ENCODE measurements at places on chromosomes 5 and 9.
A peak's percentile ranks its signal among the peaks of the same experiment; 100 is the strongest.

- DNase-seq = no peak
Measured at GRCh38 chr9:99026956-99027298, 78.0 kb upstream of the TGFBR1 start.

GRCh38 chr9:121360601-121361374 is 9.3 kb downstream of the STOM start:
- DNase-seq = no peak

DNA sequence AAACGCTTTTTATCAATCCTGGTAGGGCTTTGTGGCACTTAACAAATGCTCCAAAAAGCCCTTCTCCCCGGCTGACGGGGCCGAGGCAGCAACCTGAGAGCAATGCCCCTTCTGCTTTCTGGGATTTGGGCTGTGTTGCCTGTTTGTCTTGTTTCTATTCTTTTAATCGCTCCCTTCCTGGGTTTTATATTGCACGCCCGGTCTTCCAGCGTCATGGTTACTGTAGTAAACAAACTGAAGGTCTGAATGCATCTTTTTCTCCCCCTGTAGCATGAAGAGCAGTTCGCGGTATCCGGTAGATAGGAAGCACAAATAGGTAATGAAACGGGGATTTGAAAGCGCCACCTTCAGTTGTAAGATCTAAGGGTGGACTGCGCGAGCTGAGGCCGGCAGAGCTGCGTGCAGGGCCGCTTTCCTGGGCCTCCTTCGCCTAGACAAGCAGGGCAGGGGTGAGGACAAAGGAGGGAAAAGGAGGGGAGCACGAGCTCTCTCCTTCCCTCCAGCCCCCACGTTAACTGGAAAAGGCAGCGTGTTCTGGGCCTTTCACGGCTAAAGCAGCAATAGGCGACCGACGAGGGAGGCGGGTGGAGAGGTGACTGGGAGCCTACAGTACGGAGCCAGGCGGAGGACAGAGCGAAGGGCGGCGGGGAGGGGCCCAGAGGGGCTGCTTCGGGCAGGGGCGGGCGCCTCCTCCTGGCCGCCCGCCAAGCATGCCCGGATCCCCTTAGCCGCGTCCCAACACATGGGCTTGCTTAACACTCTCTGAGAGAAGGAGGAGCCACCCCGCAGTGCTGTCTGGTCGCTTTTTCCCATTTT is 49.3 kb upstream of the ZNF366 start:
- peak; percentile 59 for DNase-seq

DNA sequence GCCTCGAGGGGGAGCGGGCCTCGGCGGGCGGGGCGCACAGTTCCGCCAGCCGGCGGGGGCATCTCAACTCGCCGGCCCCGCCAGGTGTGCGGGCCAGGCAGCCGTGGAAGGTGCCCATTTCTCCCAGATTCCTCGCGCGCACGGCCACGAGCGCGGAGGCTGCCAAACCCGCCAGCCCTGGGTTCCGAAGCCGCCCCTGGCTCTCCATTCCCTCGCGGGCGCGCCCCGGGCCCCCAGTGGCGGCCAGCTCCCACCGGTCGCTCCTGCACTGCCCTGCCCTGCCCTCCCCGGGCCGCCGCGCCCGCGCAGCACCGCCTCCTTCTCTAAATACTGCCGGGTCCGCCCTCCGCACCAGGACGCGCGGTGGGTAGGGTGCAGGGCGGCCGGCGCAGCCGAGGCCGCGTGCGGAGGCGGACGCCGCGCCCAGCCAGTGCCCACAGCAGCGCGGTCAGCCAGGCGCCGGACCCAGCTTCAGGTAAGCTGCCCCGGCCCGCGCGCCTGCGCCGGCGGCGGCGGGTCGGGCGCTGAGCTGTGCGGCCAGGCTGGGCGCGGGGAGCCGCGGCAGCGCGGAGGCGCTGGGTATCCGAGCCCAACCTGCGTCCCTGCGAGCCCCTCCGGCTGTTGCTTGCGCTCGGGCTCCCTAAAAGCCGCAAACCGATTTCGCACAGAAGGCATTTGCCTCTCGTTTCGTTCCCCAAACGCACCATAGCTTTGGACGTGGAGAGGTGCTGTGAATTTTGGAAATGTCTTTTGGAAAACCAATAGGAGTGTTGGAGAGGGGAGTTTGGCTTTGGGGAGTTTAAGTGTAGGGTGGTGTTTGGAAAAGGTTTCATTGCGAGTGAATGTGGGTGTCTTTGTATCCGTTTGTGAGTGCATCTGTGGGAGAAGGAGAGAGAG is at the start of gene TMEM171:
Gene TMEM171 (plus strand): TSS at position 354 of the 897 bp plus-strand sequence. CDS start 2,799 bp downstream, outside the sequence.
- DNase-seq = no peak

GRCh38 chr9:90029996-90030395 is 425.2 kb downstream of the GADD45G start:
- DNase-seq = no peak

DNA sequence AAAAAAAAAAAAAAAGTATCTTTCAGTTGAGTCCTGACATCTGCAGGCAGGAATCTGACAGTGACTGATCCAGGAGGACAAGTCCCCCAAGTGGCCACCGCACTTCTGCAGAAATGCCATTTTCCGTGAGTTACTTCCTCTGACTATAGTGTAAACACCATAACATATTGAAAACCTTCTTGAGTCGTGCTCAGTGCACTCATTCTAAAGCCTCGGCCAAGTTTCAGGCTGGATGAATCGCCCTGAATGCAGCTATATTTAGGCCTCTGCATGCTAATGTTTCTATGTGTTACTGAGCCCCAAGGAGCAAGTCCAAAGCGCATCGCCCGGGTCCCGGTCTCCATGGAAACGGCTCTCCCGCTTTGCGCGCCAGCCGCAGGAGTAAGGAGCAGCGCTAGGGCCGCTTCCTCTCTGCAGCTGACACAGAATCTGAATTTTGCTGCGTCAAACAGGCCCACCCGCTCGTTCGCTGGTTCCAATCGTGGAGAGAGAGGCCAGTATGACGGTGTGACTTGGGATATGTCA is 335.4 kb downstream of the MSX2 start:
- peak; percentile 48 for DNase-seq

DNA sequence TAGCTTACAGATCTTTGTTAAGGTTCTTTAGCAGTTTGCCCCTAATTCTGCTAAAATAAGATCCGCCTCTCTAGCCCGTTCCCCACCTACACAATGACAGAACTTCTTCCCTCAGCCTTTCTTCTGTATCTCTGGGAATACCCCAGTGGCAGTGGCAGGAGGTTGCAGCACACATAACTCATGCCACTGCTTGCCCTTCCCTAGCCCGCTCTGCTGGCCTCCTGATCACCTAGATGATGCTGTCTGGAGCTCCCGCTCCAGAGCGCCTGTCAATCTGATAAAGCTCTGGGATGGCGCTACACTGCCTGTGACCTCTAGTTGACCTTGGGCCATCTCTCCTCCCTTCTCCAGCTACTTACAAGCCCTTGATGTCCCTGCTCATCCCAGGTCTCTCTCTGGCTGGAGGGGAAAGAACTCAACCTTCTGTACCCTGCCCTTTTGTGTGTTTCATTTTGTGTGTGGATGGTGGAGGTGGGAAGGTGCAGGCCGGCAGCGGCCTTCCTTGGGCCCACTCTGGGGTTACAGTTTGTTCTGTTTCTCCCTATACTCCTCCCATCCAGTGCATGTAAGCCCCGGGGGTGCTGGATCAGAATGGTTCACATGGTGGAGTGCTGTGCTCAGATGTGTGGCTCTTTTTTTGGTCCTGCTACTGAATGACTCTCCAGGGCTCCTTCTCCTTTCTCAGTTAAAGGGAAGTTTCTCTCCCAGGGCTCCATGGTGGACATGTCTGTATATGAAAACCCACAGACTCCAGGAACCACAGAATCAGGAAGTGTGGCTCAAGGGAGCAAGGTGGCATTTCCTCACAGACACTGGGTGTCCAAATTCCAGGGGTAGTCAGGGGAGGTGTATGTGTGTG is 29.1 kb downstream of the MTX3 start:
- DNase-seq = no peak

DNA sequence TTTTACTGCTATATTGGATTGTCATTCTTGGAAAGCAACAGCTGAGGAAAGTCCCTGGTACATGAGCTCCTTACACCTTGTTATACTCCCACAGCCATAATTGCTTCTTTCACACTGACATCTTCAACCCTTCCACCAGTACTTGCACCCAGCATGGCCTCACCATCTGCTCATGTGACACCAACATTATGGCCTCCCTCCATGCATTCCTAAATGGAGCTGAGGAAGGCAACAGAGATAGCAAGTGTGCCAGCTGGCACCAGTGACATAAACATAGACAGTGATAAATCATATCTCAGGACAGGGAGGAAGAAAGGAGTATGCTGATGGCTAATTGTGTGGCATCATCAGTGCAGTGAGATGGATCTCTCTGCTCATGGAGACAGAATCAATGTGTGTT is 119.5 kb downstream of the BAAT start:
- no peak for DNase-seq

DNA sequence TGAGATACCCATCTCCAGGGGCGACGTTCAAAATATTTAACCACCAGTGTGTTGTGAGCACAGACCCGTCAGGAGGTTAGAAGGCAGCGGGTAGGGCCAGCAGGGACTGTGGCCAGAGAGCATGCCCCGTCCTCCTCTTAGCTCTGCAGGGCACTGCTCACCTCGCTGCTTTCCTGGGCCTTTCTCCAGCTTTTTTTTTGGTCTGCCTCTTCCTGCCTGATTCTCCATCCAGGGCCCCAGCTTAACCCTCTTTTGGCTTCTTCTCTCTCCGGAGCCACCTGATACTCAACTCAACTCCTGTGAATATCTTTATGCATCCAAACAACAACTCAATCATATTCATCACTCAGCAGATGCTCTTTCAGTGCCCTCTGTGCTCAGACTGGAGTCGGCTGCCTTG is 44.0 kb downstream of the TMOD1 start:
- DNase-seq = no peak

GRCh38 chr5:147892696-147893296 is 13.5 kb downstream of the C5orf46 start:
- DNase-seq = no peak

DNA sequence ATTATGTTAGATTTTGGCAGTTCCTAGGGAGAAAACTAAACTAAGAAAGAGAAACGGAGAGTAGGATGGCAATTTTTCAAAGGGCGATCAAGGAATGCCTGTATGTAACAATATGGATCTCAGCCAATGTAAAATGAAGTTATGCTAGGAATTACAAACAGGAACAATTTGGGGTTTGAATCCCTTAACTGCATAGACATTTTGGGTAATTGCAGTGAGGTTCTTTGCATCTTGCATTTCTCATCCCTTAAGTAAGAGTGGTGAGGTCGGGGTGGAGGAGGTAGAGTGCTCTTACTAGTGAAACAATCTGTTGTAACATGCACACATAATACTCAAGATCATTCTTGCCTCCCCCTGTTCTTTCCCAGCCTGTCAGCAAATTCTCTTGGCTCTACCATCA is 137.6 kb downstream of the NPR3 start:
- DNase-seq = no peak

DNA sequence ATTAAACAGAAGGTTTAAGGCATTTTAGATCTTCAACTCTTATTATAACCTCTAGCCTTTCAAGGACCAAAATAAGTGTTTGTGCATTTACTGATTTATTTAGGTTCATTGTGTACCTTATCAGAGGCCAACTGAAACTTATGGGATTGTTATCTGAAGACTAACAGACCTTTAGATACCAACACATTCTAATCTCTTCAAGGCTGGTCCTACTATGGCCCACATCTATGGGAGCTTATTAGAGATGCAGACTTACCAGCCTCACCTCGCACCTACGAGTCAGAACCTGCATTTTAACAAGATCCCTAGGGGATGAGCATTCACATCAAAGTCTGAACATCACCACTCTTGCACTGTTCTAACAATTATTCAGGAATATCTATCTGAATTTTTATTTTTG is 1.9 kb downstream of the IARS1 start:
- no peak for DNase-seq

- no peak for DNase-seq
Measured at GRCh38 chr5:82004511-82004910, 32.7 kb downstream of the ATG10 start.

DNA sequence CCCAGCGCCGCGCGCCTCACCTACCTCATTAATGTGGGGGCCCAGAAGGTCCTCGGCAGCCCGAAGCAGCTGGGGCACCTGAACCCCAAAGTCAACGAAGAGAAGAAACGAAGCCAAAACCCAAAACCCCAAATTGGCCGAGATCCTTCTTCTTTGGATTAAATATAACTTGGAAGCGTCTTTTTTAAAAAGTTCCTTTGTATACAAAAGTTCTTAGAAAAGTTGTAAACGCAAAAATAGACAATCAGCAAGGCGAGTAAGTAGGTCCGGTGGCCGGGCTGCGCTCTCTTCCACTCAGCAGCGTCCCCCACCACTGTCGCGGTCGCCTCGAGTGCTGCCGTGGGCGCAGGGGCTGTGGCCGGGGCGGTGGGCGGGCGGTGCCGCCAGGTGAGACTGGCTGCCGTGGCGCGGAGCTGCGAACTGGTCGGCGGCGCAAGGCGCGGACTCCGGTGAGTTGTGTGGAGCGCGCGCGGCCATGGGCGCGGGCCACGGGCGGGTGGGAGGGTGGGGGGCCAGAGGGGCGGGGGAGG is 360 bp downstream of the KLF4 start:
- DNase-seq = peak; percentile 47

GRCh38 chr5:91642581-91642980 is 259.5 kb upstream of the ARRDC3 start:
- no peak for DNase-seq

Measured in mesothelial cell of epicardium (in vitro differentiated cells).